ENCODE measurements at places on chromosomes 13 and 19.

- no peak for DNase-seq
Measured at GRCh38 chr13:99266827-99267226, 8.6 kb upstream of the GPR18 start.

DNA sequence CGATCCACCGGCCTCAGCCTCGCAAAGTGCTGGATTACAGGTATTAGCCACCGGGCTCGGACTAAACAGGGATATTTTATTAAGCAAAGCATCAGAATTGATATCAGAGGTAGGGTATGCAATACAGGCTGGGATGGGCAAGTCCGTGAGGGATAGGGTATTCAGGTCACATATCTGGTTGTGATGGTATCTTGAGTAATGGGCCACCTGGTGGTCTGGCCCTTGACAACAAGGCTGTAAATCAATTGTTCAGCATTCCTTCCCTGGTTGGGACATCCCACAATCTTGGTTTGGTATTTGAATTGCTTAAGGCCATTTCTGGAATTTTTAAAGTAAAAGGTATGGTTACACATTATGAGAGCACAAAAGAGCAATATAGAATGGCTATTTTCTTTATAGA, 1588.0 kb downstream of the SLITRK1 start:
- DNase-seq = no peak

DNA sequence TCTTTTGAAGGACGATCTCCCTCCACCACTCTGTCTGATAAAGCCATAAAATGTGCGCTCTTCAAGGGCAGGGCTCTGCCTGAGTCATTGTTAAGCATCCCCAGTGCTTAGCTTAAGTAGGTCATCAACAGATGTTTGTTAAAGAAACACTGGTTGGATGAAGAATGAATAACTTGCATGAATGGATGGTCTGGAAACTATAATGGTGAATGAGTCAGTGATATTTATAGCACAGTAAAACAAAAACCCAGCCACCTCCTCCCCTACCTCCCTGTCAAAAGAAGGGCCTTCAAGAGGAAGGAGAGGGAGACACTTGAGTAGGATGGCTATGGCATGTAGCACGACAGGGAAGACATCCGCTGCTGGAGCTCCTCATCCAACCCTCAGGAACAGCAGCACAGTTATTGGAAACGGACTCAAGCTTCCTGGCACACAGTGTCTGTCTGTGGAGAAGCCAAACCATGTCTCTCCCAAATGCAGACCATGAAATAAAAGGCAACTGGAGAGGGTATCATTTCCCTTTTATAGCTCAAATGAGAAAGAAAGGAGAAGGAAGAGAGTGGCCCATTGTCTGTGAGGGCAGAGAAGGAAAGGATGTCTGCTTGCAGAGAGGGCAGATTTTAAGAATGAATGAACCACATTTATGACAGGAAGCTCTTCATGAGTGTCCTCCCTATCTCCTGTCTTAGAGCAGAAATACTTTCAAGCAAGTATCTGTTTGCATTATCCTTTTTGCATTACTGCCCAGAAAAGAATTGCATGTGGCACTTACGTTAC, 183.5 kb upstream of the UBL3 start:
- no peak for DNase-seq

GRCh38 chr19:3346677-3347353, 19.6 kb upstream of the NFIC start:
- no peak for DNase-seq

DNA sequence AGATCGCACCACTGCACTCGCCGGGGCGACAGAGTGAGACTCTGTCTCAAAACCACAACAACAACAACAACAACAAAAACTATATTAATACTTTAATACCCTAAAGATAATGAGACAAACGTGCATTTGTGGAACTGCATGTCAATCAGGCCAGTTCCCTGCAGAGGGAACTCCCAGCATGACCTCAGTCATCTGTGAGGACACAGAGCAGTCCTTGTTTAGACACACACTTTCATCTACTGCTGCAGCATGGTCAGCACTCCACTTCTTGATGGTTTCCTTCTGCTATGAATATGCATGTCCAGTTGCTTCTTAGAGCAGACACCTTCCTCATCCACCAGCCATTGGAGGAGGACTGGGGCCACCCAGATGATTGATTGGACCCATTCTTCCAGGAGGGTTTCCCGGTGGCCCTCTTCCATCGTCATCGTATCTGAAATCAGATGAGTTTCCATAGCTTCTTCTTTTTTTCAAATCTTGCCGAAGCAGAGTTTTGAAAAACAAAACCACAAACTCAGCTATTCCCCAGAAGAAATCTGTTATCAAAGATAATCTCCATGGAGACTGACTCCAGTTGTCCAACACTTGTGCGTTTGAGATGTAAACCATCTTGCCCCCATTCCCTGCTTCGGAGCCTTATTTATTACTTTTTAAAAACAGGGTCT, 26.5 kb downstream of the ZNF607 start:
- DNase-seq = peak; percentile 4
